Hepatocyte (in vitro differentiated cells): ENCODE measurements at places on chromosomes 2 and 18. TPM values are rescaled to one million over a fixed set of nuclear protein-coding genes. Genes with fewer than 3 reads are reported as not detected.

- no peak for DNase-seq
These were observed 520.5 kb downstream of the KCNJ3 start for GRCh38 chr2:155218945-155219344.

GRCh38 chr18:61001138-61001537 is 332.1 kb upstream of the CDH20 start:
- no peak for DNase-seq

DNA sequence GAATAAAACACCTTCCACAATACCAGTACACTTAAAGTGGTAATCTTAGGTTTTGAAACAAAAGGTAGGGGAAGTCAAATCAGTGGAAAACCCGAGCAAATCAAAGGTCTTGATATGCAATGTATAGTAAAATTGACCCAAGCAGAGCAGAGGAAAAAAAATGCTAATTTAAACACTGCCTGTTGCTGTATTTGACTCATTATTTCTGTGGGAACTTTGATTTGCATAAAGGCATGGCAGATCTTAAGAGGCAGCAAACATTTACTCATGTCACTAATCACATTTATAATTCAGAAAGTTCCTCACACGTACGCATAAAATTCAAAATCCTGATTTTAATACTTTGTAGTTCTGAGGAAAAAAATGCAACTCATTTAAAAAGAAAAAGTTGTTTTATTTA is 64.4 kb downstream of the IKZF2 start:
- DNase-seq, result no peak

DNA sequence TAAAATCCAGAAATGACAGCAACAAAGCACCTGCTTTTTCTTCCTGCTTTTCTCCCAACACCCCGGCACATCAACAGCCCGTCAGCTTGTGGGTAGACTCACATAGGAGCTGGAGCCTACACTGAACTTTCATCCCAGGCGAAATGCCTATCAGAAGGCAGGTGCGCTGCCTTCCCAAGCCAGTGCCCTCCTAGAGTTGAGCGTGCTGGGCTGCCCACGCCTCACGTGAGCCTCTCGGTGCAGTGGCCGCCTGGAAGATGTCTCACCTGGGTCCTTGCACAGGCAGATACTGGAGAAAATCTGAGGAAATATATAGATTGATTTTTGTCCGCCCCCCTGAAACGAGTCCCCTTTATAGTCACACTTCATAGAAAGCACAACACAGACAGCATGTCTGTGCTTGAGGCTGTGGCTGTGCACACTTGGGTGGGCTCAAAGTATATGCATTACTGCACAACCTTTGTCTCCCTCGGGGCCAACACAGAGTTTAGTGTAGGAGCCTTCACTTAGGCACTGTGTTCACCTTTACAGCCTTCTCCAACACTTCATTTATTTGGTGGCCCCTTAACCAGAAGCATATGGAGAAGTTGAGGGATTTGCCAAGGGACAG is 112.5 kb downstream of the SMAD7 start:
- DNase-seq, result no peak

DNA sequence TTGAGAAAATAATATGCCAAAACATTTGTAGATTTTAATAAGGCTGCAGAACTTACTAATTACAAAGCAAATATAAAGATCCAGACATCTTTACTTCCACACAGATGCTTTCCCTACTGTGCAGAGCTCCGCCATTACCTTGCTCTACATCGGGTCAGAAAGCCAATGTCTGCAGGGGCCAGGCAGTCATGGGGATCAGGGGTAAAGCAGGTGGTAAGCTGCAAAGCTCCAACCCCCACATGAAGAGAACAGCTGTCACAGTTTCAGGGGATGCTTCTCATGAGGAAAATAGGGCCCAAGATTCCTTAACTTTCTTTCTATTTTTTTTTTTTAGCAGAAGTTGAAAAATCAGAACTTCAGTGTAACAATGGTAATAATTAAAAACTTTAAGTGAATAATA is 102.7 kb downstream of the DCC start:
- DNase-seq, result no peak

- no peak for DNase-seq
These were observed 60.7 kb upstream of the ITGA4 start for GRCh38 chr2:181396256-181397123.

- peak; percentile 76 for DNase-seq
These were observed 217.8 kb downstream of the OSR1 start for GRCh38 chr2:19140463-19141208.

- no peak for DNase-seq
These were observed 102.6 kb downstream of the HDAC4 start for GRCh38 chr2:239298116-239298804.

DNA sequence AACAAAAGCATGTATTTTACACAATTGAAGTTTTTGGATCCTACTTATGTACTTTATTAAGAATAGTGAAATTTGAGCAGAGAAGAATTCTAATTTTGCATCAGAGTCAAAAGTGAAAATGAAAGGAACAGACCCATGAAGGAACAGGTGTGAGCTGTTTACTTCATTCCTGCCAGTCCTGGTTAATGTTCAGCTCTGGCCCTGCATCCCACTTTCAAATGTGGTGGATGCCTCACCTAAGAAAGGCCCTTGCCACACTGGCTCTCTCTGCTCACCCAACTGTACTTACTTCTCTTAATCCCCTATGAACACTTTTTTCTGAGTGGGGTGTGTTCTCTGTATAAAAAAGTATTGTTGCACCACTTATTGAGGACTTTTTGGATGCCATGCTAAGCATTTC is 22.2 kb downstream of the FAM110C start:
- DNase-seq, result no peak

DNA sequence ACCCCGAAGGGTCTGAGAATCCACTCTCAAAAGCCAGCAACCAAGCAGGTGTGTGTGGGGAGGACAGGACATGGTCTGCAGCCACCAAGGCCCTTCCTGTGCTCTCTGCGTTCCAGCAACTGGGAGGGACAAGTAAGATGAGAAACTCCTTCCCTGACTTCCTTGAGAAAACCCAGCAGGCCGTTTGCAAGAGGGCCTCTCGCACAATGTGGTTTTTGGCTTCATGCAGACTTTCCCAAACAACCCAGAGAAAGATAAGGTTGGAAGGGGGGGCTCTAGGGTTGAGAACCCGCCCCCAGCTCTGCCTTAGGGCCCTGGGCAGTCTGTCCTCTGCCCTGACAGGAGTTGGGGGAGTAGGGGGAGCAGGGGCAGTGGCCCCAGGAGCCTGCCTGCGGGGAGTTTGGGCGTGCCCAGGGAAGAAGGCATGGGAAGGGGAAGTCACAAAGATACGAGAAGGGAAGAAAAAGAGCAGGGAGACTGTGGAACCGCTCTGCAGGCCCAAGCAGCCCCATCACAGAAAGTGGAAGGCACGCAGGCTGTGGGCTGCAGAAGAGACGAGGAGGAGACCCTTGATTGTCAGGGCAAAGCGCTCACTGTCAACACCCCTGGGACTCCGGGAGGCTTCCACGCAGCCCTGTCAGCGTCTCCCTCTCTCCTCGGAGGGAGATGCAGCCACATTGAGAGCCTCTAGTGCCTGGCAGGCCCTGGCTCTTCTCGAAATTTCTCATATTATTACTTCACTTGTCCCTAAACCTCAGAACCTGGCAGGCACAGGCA is 99.8 kb downstream of the SMAD7 start:
- no peak for DNase-seq

GRCh38 chr2:223315813-223316212 is 263.8 kb downstream of the KCNE4 start:
- no peak for DNase-seq

GRCh38 chr2:133380991-133381390 is 187.3 kb downstream of the NCKAP5 start:
- DNase-seq, result no peak

- DNase-seq, result no peak
These were observed 6.8 kb downstream of the B4GALT6 start for GRCh38 chr18:31677592-31677991.

GRCh38 chr18:40018266-40018665 is 1936.8 kb upstream of the PIK3C3 start:
- no peak for DNase-seq

DNA sequence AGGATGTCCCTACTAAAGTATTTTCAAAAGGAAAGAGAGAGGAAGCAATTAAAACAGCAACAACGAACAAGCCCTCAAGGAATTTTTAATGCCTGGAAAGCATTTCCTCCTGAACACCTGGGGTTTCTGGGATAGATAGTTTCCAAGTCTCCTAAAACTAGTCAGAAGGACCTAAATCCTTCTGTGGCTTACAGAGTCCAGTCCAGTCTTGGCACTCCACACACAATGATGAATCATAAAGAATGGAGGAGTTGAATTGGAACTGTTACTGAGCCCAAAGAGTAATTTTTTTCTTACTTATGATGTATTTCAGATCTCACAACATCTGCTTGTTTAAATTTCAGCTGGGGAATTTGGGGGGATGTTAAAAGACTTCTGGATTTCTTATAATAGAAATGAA is 144.6 kb upstream of the SETBP1 start:
- no peak for DNase-seq

DNA sequence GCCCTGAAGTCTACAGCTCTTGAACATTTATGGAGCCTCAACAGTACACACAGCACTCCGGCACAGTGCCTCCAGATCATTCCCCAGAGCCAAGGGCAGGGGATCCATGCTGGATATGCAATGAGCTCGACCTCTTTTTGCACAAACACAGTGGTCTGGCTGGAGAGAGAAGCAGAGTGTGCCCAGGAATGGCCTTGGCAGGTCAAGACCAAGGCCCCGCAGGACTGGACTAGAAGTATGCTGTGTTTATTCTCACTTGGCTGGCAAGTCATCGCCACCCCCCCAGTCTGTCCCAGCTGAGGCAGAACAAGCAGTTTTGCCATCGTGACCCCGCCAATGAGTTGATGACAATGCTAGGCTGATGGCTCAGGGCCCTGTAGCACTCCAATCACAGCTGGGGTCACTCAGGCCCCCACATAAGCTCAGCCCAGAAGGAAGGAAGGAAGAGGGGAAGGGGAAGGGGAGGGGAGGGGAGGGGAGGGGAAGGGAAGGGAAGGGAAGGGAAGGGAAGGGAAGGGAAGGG is 212.1 kb downstream of the TTC32 start:
- no peak for DNase-seq

- no peak for DNase-seq
These were observed 72.9 kb downstream of the PRKCE start for GRCh38 chr2:45724335-45724734.

GRCh38 chr18:26394047-26394654 is 154.2 kb downstream of the KCTD1 start:
- DNase-seq, result no peak

DNA sequence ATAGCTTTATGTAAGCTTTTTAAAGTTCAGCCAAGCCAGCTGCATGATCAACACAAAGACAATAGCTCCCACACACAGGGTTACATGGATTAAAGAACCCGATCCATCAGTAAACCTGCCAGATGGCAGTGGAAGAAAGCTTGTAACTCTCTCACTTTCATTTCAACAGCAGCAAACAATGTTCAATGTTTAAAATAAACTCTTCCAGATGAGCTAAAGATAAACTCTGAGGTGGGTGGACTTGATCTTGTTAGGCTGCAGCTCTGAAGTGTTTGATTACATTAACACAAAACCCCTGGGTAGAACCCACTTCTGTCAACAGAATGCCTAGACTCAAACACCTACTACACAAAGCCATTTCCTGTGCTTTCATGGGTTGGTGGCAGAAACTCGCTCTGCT is 13.9 kb downstream of the RDH14 start:
- no peak for DNase-seq

DNA sequence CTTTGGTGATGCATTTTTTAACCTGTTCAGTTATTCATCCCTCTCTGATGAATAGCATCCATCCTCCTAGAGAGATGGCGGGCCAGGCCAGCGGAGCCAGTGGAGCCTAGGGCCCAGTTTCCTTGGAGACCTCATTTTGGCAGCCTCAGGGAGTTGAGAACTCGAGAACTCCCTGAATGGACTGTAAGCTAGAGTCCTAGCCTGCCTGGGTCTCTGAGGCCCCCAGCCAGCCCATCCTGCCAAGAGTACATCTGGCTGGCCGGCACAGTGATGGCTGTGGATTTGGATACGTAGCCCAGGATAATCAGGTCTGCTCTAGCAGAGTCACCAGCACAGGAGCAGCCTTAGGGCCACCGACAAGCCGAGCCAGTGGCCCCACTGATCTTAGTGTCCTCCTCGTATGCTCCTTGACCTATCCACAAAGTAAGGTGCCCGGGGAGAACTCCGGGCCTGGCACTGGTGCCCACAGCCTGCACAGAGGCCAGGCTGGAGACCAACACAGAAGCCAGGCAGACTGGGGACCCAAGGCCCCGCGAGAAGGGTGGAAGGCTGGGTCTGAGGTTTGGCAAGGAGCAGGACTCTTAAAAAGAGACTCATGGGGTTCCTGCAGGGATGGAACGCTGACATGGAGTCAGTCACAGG is 110.5 kb upstream of the MCFD2 start:
- no peak for DNase-seq

- peak; percentile 24 for DNase-seq
These were observed 649 bp upstream of the CLIP4 start for GRCh38 chr2:29114586-29114945.

- DNase-seq, result peak; percentile 59
These were observed 73.7 kb upstream of the TGFA start for GRCh38 chr2:70627211-70627898.

GRCh38 chr2:127700527-127701192 is 637 bp upstream of the SFT2D3 start:
- peak; percentile 92 for DNase-seq

DNA sequence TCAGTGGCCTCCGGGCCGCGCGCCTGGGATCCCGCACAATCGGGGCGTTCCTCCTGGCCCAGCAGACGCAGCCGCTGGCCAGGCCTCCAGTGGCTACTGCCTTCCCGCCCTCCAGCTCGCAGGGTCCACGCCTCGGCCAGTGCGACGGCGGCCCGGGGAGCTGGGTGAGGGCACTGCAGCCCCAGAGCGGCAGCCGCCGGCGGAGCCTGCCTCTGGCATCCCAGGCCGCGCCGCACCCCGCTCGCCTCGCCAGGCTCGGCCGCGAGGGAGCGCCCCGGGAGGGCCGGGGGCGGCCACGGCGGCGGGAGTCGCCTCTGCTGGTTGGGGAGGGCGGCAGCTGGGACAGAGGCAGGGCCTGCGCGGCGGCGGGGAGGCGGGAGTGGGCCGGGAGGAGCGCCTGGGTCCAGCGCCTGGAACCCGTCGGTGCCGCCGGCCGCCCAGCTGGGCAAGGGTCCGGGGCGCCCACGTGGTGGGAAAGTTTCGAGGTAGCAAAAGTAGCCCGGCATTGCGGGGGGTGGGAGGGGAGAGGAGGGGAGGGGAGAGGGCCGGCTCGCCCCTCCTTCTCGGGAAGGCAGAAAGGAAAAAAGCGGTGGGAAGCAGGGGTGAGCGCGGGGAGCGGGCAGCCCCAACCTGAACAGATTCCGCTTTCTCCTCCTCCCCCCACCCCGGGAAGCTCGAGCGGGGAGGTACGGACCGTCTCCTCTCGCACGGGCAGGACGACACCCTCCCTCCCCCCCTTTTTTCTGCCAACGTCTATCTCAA is 1.5 kb upstream of the INHBB start:
- peak; percentile 70 for DNase-seq

GRCh38 chr18:78794071-78794430 is 185.6 kb upstream of the SALL3 start:
- no peak for DNase-seq

GRCh38 chr2:231015478-231015877 is 19.6 kb downstream of the SPATA3 start:
- no peak for DNase-seq

Gene MARCHF4
- total RNA-seq, result 0.13 TPM in 1 of 2 replicates, not detected in the other

Gene MYO1B
- 91.6 and 95.4 TPM in 2 replicates for total RNA-seq

Gene OSBPL1A
- 31.3 and 35.6 TPM in 2 replicates for total RNA-seq

Gene TOGARAM2
- 0.47 and 0.92 TPM in 2 replicates for total RNA-seq

Gene DSEL
- 15.7 and 18.9 TPM in 2 replicates for total RNA-seq

Gene FOXD4L1
- 0.12 and 0.20 TPM in 2 replicates for total RNA-seq

Gene TMEM37
- 52.6 TPM in 2 replicates for total RNA-seq

Gene KIAA2012
- total RNA-seq, result 0.27 TPM in 1 of 2 replicates, not detected in the other

Gene TMEM198
- total RNA-seq, result 7.3 and 8.0 TPM in 2 replicates

Gene TCF7L1
- 3.7 and 4.5 TPM in 2 replicates for total RNA-seq

Gene GRP
- total RNA-seq, result 2.6 TPM in 1 of 2 replicates, not detected in the other

Gene EMILIN1
- 59.6 and 80.8 TPM in 2 replicates for total RNA-seq
